Activated naive CD4-positive, alpha-beta T cell (primary cell): ENCODE measurements at places on chromosomes 7 and 10.

DNA sequence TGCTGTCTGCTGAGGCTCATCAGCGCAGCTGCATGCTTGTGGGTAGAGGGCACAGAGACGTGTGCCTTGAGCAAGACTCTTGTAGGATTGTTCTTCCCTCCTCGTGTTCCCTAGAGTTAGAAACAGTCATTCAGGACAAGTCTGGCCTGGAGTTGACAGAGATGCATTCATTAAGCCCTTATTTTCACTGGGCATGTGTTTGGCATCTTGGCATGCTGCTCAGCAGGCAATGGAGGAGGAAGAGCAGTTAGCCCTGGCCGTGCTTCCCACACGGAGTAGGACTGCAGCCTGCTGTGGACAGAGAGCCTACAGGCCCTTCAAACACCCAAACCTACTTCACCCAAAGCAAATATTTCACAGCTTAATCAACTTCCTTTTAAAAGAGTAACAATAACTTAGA is 73.0 kb upstream of the GJD4 start:
- DNase-seq = no peak

DNA sequence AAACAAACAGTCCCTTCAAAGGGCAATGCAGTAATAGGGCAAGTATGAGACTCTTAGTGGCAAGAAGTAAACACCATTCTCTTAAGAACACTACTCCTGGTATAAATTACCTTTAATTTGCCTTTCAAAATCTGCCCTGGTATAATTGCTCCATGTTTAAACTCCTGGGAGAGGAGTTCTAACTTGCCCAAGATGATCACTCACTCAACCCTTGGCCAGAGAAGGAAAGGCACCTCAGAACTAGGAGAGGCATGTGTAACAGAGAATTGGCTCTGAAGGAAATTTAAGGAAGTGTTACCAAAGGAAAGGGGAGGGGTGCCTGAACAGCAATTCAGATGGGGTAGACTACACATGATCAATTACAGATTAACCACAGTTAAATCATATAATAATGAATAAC is 1173.6 kb upstream of the SORCS1 start:
- DNase-seq = no peak

DNA sequence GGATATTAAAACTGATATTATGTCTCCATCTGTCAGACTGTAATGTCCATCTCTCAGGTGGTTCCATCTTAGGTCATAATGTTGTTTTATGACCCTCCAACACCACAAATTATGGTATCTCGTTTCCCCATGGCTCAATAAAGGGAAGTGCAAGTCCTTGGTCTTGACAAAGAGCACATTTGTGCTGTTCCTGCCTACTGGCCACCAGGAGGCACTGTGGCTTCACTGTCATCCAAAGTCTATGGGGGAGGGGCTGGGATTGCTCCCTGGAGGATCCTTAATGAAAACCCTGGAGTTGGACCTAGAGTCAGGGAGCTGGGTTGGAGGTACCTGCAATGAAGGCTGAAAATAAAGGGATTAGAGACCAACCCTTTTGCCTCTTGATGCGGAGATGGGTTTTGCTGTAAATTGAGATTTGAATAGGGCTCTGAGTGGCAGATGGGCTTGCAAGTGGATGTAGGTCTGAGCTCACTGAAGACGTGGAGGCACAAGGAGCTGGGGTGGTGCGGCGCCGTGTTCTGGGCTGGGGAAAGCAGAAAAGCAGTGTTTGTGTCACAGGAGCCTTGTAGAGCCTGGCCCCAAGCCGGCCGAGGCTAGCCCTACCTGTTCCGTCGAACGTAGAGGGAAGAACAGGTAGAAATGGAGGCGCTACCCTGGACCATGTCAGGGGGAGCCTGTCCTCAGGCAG is 180.5 kb upstream of the PRSS58 start:
- DNase-seq = no peak

DNA sequence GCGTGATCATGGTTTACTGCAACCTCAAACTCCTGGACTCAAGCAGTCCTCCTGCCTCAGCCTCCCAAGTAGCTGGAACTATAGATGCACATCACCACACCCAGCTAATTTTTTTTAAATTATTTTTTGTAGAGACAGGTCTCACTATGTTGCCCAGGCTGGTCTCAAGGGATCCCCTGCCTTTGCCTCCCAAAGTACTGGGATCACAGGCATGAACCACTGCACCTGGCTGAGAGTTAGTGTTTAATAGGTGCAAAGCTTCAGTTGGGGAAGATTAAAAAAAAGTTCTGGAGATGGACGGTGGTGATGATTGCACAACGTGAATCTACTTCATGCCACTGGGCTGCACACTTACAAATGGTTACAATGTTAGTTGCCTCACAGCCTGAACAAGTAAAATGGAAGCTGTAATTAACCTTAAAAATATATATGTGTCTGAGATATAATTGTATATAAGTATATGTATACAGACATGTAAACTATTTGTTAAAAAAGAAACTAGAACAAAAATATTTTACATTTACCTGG is 106.4 kb upstream of the ZNF438 start:
- no peak for DNase-seq

DNA sequence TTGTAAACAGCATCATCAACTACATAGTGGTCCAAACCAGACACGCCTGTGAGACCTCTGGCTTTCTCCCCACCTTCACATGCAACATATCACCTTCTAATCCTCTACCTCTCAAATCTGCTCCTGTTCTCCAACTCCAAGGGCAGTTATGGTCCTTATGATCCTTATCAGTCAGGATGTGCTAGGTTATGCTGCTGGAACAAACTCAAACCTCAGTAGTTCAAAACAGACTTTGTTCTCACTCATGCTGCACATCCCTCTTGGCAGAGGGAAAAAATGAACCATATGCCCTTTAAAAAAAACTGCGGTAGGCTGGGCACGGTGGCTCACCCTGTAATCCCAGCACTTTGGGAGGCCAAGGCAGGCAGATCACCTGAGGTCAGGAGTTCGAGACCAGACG is 76.1 kb downstream of the RNF216 start:
- no peak for DNase-seq

DNA sequence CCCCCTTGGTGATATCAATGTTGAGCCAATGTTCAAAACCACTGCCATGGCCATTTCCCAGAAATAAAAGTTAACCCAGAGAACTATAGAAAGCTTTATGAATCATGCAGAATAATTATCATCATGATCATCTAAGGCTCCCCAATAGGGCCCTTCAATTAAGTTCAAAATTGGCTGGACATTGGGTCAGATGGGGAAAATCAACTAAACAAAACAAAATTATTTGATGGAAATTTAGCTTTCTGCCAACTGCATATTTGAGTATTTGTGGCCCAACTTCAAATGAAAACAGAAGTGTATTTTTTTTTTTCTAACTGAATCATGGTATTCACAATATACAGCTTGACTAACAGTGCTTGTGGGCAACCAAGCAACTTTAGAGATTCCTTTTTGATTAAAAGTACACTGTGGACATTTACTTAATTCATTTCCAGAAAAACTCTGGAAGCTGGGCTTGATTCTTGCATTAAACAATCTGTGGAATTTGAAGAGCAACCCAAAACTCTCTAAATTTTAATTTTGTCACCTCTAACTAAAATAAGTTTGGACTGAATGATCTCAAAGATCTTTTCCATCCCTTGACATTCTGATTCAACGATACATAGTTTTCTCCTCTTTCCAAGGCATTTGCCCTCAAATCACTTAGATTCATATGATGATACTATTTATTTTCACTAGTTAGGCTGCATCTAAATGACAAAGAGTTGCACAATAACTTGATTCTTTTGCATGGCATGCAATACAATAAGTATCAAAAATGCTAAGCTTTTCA is 203.2 kb downstream of the AHR start:
- DNase-seq = no peak

DNA sequence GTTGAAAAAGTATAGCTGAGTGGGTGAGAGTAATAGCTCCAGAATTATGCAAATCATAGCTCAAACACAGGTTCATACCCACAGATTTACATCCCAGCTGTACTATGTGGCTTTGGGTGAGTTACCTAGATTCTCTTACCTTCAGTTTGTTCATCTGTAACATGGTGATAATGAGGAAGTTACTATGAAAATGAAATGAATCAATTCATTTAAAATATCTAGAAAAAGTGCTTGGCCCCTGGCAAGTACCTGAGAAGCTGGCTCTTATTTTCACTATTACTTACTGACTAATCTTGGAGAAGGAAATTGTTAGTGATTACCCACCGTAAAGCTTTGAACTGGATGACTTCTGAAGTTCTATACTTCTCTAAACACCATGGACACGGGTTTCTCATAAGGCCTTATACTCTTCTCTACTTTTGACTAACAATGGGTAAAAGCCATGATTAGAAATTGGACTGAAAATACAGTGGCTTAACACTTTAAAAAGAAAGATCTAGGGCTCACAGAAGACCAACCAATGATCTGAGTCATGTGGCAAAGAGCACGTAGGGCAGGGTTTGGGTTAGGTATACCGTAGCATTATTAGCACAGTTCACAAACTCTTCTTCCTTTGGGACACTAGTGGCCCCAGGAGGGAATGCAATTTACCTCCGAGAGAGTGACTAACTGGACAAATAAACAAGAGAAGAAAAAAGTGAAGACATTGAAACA is 149.2 kb downstream of the PLPP4 start:
- DNase-seq = no peak
